ENCODE measurements at places on chromosomes 11 and 22. TPM values are rescaled to one million over a fixed set of nuclear protein-coding genes. Genes with fewer than 3 reads are reported as not detected.
A peak's percentile ranks its signal among the peaks of the same experiment; 100 is the strongest.

GRCh38 chr11:119196833-119197483 lies 9.2 kb upstream of the CBL start:
- no peaks in the 10 kb centered on the region for H3K27me3 ChIP-seq
- H3K36me3 ChIP-seq: no peaks in the 10 kb centered on the region
- peak; percentile 59 for DNase-seq
- no peak overlapping the region for H3K27ac ChIP-seq

GRCh38 chr11:92556431-92556830 lies 331.8 kb downstream of the FAT3 start:
- H3K4me3 ChIP-seq: no peak overlapping the region
- no peaks in the 10 kb centered on the region for H3K4me1 ChIP-seq
- no peaks in the 10 kb centered on the region for H3K36me3 ChIP-seq
- no peak overlapping the region for H3K27ac ChIP-seq
- no peaks in the 10 kb centered on the region for H3K27me3 ChIP-seq

- H3K4me3 ChIP-seq: no peak overlapping the region
- no peak for DNase-seq
- H3K27ac ChIP-seq: no peak overlapping the region
- no peaks in the 10 kb centered on the region for H3K36me3 ChIP-seq
- no peaks in the 10 kb centered on the region for H3K4me1 ChIP-seq
- H3K27me3 ChIP-seq: 0 out of 2 replicates have a peak, but pooled peaks cover 2% of the 10 kb centered on the region
Measured at GRCh38 chr11:130471731-130472433, 23.4 kb downstream of the ADAMTS15 start.

DNA sequence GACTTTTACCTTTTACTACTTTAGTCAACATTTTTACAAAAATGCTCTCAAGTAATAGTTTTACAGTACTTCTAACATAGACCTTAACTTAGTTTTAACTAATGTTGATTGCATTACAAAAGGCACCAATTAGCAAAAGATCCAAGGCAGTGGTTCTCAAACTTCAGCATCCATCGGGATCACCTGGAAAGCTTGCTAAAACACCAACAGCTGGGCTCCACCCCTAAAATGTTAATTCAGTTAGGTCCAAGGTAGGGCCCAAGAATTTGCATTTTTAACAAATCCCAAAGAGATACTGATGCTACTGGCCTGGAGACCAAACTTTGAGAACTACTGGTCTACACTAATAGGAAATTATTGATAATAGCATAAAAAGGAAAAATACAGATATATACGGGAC lies 5.9 kb downstream of the MTMR2 start:
- no peak for DNase-seq
- H3K36me3 ChIP-seq: no peaks in the 10 kb centered on the region
- no peak overlapping the region for H3K27ac ChIP-seq
- no peaks in the 10 kb centered on the region for H3K27me3 ChIP-seq
- no peaks in the 10 kb centered on the region for H3K4me1 ChIP-seq
- no peak overlapping the region for H3K4me3 ChIP-seq

- no peaks in the 10 kb centered on the region for H3K27me3 ChIP-seq
- DNase-seq: no peak
- H3K36me3 ChIP-seq: peaks cover 75% of the 10 kb centered on the region
Measured at GRCh38 chr22:36326178-36327161, 61.3 kb downstream of the MYH9 start.

DNA sequence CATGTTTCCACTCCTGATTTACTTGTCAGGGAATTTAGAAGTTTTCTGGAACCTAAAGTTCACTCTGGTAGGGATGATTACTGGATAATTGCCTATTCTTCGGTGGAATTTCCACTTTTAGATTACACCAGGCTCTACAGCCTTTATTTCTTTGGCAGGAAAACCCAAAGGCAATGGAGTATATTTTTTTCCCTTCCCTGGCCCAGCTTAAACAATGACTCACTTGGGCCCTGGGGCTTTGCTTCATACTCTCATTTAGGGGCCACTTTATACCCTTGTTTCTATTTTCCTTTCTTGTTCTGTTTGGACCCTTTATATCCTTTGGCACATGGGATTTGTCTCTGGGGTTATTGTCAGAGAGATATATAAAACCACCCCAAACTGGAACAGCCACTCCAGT lies 114.7 kb downstream of the CSTPP1 start:
- H3K27ac ChIP-seq: no peak overlapping the region
- H3K27me3 ChIP-seq: no peaks in the 10 kb centered on the region

- H3K27me3 ChIP-seq: no peaks in the 10 kb centered on the region
- H3K4me1 ChIP-seq: no peaks in the 10 kb centered on the region
- no peak overlapping the region for H3K27ac ChIP-seq
- H3K36me3 ChIP-seq: no peaks in the 10 kb centered on the region
- DNase-seq: no peak
Measured at GRCh38 chr11:6356503-6357055, 33.7 kb upstream of the SMPD1 start.

- no peaks in the 10 kb centered on the region for H3K4me1 ChIP-seq
- no peak overlapping the region for H3K4me3 ChIP-seq
- H3K27me3 ChIP-seq: no peaks in the 10 kb centered on the region
Measured at GRCh38 chr22:27238935-27239510, 562.5 kb downstream of the MN1 start.

The DNAJB7 gene
- total RNA-seq: not detected

The CYP2D6 gene
- total RNA-seq: 0.43 TPM

The JHY gene
- 4.4 TPM for total RNA-seq

The ZP1 gene
- total RNA-seq: not detected

The SMIM35 gene
- total RNA-seq: not detected

The F2 gene
- 0.72 TPM for total RNA-seq
